Left kidney (tissue), 8 donors: ENCODE measurements at places on chromosomes 1 and 21. TPM values are rescaled to one million over a fixed set of nuclear protein-coding genes. Genes with fewer than 3 reads are reported as not detected.

DNA sequence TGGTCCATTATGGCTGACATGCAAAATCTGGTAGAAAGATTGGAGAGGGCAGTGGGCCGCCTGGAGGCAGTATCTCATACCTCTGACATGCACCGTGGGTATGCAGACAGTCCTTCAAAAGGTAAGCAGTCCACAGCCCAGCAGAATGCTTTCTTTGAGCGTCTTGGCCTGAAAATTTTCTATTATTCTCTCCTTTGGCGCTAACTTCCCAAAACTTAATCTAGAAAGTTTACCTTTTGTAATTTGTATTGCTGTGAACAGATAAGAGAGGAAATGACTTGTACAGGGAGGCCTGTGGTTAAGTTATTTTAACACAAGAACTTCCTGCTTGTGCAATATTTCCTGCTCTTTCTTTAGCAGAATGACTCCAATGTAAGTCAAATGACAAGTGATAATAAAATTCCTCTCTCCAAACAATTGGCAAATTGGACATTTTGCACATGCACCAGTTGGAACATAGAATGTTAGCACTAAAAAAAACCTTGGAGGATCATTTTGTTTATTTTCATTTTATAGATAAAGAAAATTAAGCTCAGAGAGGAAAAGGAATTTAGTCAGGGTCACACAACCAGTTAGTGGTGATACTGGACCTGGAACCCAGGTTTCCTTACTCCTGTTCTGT, 18.9 kb downstream of the CAP1 start:
- no peak for DNase-seq

- no peak for DNase-seq
Observed at GRCh38 chr1:232524056-232524455, 105.9 kb downstream of the SIPA1L2 start.

Gene MKNK1
- 37.2 TPM for polyA plus RNA-seq

Gene UBXN10
- polyA plus RNA-seq: 5.8 TPM

Gene C1orf87
- 0.28 TPM for polyA plus RNA-seq

DNA sequence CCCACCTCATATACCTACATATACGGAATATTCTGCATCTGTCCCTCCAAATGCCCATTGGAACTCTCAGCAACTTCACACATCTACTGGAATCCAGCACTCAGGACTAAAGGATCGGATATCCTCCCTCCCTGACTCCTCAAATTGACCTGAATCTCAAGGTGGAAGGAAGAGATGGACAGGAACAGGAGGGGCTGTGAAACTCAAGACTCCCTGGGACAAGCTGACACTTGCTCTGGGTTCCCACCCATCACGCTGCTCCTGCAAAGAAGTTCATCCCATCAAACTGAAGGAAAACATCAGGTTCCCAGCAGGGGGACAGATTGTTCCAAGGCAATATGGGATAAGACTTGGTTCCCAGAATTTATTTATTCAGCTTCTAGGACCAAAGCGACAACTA, 30.3 kb upstream of the TIAM1 start:
- no peak for DNase-seq

GRCh38 chr1:54579337-54579781, 31.3 kb downstream of the ACOT11 start:
- no peak for DNase-seq

DNA sequence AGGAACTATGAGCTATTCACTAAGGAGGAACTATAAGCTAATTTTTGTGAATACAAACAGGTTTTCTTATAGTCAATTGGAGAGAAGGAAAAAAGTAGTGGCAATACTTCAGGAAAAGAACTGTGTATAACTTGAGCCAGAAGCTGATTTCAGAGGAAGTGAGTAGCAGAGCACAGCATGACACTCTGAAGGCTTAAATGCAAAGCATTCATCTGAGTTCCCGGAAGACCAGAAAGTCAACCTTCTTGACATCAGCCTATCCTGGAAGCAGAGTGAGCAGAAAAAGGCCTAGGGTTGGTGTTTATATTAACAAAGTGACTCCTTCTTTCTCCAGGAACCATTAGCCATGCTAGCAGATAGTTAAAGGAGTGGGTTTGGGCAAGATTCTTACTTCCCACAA, 545.2 kb downstream of the MRPL39 start:
- no peak for DNase-seq
